ENCODE measurements at places on chromosomes 4 and X.

- no peak for DNase-seq
Measured at GRCh38 chr4:11194431-11194830, 234.3 kb downstream of the HS3ST1 start.

GRCh38 chr4:68948044-68948743 lies 3.4 kb downstream of the UGT2A3 start:
- DNase-seq, result no peak

DNA sequence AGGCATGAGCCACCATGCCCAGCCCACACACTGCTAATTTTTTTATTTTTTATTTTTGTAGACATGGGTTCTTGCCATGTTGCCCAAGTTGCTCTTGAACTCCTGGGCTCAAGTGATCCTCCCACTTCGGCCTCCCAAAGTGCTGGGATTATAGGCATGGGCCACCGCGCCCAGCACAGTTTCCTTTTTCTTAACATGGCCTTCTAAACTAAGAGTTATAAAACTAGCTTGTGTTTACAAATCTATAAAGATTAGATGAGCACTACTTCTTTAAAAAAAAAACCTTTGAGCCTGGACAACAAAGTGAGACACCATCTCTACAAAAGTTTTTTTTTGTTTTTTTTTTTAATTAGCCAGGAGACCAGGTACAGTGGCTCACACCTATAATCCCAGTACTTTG lies 10.7 kb downstream of the GRSF1 start:
- no peak for DNase-seq

DNA sequence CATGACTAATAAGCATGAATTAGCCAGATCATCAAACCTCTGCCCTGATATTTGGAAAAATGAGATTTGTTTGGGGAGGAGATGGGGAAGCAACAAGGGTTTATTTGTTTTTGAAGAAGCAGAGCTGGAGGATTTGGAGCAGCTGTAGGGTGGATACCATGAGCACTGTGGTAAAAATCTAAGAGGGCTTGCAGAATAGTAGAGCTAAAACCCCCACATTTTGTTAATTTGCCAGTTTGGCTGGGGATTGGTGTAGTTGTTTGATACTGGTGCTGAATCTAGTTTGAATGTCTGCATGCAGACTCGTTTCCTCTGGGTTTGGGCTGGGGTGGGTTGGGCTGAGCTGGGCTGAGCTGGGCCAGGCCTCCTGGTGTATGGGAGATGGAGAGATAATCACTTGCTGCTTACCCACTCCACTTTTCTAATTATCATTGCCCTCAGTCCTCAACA lies 43.7 kb downstream of the SMAD1 start:
- no peak for DNase-seq

DNA sequence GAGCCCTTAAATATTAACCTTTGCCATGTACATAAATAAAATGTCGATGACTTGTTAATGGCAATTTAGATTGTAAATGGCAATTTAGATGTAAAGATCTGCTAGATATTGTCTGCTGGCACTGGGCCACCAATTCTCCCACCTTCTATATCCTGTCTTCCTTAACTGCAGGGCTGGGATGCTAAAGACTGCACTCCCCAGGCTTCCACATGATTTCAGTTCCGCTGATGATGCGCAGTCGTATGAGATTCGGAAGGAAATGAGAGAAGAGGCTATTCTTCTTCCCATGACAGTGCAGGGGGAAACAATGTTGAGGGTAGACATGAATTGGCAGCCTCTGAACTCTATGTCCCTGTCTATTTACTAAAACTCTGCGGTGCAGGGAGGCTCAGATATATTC lies 55.7 kb downstream of the PITX2 start:
- no peak for DNase-seq

- DNase-seq, result no peak
Measured at GRCh38 chrX:134969726-134970125, 21.1 kb upstream of the SMIM10 start.

GRCh38 chr4:60656171-60656570 lies 544.0 kb upstream of the ADGRL3 start:
- no peak for DNase-seq

DNA sequence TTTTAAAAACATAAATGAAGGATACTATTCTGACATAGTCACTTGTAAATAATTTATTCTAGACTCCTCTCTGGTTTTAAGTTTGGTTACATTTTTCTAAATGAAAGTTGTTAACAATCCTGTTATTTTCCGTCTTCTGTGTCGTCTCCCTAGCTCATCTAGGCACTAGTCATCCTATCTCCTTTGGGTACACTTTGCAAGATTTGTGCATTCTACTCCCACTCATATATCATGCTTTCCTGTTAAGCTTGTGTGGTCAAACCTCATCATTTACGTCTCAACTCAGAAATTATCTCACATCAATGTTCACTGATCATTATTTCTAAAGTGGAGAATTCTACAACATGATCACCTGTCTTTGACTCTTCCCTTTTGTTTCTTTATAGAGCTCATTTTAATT lies 658.7 kb downstream of the TLL1 start:
- DNase-seq, result no peak

DNA sequence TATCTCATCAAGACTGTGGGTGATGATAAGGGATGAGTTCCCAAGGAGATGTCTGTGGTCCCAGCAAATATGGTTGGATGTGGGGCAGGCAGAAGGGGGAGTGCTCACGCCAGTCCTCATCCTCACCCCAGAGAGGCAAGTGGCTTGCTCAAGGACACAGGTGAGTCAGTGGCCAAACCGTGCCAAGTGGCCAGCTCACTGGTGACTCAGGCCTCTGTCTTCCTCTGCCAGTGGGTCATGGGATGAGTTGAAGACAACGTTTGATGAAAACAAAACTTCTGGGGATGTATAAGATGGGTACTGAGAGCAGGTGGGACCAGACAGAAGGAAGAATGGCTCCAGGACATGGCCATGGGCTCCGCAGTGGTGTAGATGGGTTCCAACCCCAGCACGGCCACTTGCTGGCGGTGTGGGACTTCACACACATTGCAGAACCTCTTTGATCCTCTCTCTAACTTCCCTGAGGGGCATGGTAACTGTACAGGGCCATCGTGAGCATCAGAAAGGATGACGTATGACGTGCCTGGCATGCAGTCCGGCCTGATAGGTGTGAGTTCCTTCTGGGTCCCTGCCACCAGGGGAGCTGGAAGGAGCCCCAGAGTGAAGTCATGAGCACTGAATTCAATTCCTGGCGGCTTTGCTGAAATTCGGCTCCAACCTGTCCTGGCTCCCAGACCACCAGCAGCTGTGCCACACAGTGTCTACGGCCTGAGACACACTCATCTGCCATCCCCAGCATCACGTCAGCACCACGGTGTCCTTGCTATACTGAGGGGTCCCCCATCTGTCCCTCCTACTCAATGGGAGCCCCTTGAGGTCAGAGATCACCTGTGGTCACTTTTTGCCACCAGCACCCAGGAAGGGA lies 41.3 kb upstream of the GPR78 start:
- DNase-seq, result no peak

- DNase-seq, result no peak
Measured at GRCh38 chr4:52931243-52931642, 69.1 kb downstream of the RASL11B start.

DNA sequence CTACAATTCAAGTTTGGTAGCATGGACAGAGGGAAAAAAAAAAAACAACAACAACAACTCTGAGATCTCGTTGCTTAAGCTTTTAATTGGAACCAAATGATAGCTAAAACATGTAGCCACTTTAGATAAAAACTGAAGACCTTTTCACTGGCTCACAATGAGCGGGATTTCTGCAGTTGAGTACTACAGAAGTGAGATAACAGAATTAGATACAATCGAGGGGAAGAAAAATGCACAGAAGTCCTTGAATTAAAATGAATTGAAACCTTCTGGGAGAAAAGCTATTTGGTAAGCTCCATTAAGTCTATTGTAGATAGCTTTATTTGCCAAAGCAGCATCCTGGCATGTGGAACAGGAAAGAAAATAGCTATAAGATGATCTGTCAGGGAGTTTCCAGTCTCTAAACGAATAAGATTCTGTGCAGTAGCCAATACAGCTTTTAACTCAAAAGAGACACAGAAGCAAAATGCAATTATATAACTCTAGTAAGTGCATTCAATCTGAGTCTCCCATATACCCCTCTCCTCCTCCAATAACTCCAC lies 248.5 kb downstream of the ENOX2 start:
- DNase-seq, result no peak

DNA sequence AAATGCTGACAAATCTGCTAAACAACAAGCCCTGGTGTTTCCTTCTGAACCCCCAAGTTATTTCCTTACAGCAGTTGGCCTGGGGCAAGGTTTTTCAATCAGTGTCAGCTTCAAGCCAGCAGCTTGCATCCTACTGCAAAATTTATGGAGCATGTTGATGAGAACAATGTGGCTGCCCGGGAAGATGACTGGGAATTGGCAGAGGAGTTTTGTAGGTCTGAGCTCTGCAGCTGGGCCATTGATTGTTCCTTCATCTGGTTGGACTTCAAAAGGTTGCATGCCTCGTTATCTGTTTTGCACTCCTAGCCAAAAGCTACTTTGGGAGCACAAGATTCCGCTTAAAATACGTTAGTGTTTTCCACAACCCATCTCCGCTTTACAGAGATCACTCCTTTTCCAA lies 1030.3 kb upstream of the LCORL start:
- DNase-seq, result no peak

- DNase-seq, result no peak
Measured at GRCh38 chr4:188021548-188022249, 26.1 kb downstream of the ZFP42 start.

- no peak for DNase-seq
Measured at GRCh38 chrX:107773206-107773605, 2.4 kb downstream of the TSC22D3 start.

DNA sequence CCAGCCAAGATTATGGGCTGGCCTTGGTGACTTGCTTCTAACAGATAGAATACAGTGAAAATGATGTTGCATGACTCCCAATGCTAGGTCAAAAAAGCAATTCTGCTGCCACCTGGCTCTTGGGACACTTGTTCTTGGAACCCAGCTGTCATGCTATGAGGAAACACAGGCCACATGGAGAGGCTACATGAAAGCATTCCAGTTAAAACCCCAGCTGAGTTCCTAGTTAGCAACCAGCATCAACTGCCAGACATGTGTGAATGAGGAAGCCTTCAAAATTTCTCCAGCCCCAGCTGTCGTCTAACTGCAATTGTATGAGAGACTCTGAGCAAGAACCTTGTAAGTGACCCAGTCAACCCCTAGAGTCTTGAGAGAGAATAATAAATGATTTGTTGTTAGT lies 105.2 kb upstream of the FGF16 start:
- no peak for DNase-seq

GRCh38 chrX:130994671-130995070 lies 63.5 kb upstream of the ARHGAP36 start:
- no peak for DNase-seq

DNA sequence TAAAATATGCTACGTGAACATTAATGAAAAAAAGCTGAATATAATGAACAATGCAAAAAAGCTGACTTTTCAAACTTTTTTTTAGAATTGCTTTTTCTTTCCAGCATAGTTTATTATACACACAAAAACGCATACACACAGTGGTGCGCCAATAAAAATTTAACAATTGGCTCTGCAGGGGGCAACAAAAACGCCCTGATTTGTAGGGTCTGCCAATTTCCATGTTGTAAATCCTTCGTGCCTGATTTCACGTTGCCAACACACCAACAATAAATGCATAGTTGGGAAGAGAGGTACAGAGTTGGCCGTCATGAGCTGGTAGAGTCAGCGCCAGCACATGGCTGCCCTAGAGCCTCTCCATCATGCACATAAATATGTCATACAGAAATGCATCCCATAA lies 333.1 kb downstream of the MAPK10 start:
- DNase-seq, result no peak

DNA sequence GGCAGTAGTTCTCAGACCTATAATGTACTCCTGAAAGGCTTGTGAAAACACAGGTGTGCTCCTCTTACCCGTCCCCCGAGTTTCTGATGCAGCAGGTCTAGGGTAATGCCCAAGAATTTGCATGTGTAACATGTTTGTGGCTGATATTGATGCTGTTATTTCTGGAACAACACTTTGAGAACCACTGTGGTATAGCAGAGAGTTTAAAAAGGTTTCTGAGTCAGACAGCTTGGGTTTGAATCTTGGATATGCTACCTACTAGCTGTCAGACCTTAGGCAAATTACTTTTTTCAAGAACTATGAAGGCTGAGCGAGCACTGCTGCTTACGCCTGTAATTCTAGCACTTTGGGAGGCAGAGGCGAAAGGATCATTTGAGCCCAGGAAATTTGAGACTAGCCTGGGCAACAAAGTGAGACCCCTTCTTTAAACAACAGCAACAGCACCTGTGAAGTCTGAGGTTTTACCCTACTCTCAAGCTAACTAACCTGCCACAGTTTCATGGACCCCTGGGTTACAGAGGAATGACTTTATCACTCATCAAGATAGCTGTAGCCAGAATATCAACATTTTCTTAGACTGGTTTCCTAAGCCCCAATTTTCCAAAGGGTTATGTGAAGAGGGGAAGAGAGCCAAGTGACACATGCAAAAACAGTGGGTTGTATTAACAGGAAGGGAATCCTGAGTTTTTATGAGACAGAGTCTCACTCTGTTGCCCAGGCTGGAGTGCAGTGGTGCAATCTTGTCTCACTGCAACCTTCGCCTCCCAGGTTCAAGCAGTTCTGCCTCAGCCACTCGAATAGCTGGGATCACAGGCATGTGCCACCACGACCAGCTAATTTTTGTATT lies 5.1 kb downstream of the AFF1 start:
- peak; percentile 72 for DNase-seq

- no peak for DNase-seq
Measured at GRCh38 chr4:166017804-166018203, 144.8 kb downstream of the TLL1 start.

GRCh38 chr4:100169491-100170485 lies 20.5 kb downstream of the DDIT4L start:
- no peak for DNase-seq

- no peak for DNase-seq
Measured at GRCh38 chr4:92012899-92013867, 290.6 kb upstream of the GRID2 start.

DNA sequence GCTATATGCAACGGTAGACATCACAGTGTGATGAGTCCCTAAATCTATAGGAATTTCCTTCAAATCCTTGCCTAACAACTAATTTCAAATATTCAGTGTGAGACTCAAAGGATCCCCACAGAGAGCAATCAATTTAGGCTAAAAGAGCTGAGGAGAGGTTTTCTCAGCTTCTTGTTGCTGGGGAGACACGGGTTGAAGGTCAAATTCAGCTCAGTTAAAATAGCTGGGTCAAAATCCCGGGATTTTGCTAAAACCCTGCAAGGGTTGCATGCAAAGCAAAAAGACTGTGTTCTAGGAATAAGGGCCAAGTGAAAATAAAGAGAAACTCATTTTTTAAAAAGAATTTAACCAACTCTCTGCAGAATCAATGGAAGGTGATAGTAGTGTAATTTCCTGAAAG lies 1073.4 kb downstream of the NLGN4X start:
- no peak for DNase-seq

DNA sequence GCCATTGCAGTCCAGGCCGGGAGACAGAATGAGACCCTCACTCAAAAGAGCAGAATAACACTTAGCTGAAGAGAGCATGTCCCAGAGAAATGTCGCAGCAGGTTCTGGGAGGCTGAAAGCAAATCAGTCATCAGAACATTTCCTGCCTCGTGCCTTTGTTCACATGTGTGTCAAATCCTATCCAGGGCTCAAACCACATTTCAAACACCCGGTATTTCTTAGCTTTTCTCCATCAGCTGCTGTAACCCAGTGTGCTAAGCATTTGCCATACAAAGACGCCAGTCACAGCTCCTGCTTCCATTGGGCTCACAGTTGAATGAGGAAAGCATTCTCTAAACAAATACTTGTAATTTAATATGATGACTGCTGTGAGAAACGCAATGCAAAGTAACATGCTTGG lies 6.0 kb downstream of the PALLD start:
- DNase-seq, result no peak

- peak; percentile 66 for DNase-seq
Measured at GRCh38 chr4:77044461-77045150, 31.2 kb downstream of the CCNI start.
